NCI-H748 treated with DMSO at 0.1 percent for 48 hours (cell line): ENCODE measurements at places on chromosomes 2 and 18.

GRCh38 chr2:183093857-183094657 lies 15.5 kb downstream of the DUSP19 start:
- no peak for DNase-seq

GRCh38 chr18:50507120-50507590 lies 52.7 kb upstream of the MAPK4 start:
- peak; percentile 19 for DNase-seq

DNA sequence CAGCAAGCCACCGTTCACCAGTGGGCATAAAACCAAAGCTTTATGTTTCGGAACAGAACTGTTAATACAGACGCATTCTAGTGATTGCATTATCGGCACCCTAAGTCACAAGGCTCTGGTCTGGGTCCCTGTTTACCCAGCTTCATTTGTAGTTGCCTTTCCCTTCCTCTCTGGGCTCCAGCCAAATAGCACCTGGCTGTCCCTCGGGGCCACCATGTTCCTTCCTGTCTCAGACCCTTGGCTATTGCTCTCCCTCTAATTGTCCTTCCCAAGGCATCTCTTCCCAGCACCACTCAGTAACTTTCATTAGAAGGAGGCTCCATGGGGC lies 75.3 kb downstream of the SDC1 start:
- no peak for DNase-seq

DNA sequence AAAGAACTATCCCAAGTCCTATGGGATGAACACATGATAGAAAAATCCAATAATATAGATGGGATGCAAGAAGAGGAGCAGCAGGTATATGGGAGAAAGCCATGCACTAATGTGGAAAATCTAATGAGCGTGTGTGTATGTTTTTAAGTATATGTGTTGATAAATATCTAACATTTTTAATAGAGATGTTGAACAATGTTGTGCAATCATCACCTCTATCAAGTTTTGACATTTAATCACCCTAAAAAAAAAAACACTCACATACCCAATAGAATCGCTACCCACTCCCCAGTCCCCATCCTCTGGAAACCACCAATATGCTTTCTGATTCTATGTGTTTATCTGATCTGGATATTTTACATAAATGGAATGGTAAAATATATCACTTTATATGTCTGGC lies 983.7 kb downstream of the SUCLG1 start:
- no peak for DNase-seq

DNA sequence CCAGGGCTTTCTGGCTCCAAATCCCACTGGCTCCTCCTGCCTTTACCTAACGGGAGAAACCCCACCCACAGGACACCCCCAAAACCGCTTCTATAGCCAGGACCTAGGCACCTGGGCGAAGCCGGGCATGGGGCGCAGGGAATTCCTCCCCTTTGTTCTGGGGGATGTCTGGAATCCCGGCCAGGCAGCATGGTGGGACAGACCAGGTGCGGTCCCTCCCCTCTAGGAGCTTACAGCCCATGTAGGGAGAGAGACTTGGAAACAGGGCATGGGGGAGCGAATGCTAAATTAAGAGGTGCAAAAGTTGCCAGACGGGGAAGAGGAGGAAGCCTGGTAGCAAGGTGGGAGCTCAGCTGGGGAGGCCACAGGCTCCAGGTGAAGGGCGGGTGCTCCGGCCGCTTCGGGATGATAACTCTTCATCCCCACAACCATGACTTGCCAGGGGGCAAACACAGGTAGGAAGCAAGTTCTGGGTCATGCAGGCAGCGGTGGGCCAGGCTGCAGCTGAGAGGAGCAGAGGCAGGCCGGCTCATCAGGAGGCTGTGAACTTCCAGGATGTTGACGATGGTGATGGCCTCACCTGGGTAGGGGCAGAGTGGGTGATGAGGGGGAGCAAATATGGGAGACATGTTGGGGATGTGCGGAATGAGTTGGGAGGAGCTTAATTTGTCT lies 1.3 kb downstream of the TMEM37 start:
- DNase-seq, result no peak

- no peak for DNase-seq
These were observed 77.4 kb upstream of the OSR1 start for GRCh38 chr2:19435815-19436214.

DNA sequence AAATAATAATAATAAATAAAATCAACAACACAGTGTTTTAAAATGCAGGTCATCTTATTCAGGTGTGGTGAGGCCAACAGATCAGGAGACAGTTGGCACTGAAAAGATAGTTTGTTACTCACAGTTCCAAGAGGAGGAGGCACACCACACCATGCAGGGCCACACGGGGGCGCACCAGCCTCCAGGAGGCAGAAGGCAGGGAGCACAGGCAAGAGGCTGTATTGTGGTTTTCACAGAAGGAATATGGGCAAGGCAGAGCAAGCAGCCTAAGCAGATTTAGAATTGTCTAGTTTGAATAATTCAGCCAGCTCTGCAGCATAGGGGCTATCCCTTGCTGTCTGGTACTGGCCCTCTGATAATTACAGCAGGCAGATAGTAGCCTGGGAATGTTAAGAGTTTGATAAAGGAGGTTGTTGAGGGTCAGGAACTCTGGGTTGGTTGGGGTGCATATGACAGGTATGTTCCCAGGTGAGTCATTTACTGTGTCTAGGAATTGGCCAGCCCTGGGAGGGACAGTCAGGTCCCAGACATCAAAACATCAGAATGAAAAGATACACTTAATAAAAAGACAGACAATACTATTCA lies 31.3 kb downstream of the KIAA2012 start:
- DNase-seq, result peak; percentile 26

GRCh38 chr2:73897934-73898333 lies 5.1 kb downstream of the ACTG2 start:
- peak; percentile 0 for DNase-seq

GRCh38 chr2:190156530-190157212 lies 94.1 kb upstream of the MSTN start:
- DNase-seq, result no peak

DNA sequence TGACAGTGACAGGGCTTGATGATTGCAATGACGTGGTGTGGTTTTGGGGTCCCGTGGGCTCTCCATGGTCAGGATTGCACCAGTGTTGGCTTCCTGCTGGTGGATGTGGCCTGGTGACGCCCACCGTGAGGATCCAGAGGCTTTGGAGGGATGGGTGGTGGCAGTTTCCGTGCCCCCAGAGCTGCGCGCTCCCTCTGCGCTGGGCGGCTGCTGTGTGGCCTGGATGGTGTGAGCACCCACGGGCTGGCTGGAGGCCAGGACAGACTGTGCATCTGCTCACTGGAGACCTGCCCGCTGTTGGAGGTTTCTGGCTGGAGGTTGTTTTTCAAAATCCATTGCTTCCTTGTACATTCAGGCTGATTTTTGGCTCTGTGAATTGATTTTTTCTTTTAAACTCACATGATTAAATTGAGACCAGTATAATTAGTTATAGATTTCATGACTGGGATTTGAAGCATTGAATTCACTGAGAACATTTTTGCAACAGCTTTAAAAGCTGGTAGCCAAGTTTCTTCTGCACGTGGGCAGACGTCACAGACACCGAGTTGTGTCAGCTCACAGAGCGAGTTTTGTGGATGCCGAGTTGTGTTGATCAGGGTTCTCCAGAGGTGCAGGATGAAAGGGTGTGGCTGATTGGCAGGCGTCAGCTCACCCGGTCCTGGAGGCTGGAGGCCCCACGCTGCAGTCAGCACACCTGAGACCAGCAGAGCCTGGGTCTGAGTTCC lies 72.7 kb downstream of the KCNG2 start:
- DNase-seq, result no peak

GRCh38 chr2:197285361-197285760 lies 25.2 kb downstream of the ANKRD44 start:
- no peak for DNase-seq

GRCh38 chr18:38525039-38525438 lies 959.4 kb upstream of the CELF4 start:
- DNase-seq, result no peak
